Posterior vena cava (tissue), 2 donors: ENCODE measurements at places on chromosomes 11 and 22.

DNA sequence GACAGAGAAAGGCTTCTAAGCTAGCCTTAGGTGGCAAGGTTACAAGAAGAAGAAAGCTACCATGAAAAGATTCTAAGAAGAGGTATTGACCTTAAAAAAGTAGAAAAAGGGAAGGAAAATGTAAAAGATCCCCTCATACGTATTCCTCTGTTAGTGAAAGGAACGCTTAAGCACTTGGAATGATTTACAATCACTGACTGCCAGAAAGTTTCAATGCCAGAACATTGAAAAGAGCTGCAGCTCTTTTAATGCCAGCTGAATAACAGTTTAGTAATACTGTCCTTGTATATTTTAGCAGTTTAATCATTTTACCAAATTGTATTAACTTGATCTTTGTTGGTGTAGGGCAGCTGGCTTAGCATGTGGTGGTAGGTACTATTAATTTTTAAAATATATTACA lies 650.7 kb downstream of the FAM181B start:
- no peak for DNase-seq

DNA sequence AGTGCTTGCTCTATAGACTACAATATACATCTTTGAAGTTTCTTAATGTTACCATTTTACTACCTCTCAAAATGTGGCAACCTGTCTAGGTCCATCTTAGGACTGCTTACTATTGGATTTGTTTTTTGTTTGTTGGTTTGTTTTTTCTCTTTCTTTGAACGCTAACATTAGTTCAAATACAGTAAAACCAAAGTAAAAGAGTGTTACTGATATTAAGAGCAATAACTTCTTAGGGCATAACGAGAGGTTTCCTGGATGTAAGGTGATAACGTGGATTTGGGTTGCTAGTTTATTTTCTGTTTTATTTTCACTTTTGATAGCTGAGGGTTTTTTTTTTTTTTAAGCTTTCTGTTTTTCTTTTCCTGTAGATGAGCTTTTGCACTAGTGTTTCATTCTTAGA lies 43.6 kb downstream of the TMEM135 start:
- DNase-seq: no peak

- no peak for DNase-seq
Measured at GRCh38 chr11:58998480-58999290, 59.4 kb downstream of the GLYATL1 start.

GRCh38 chr22:30217698-30218560 lies 28.6 kb downstream of the LIF start:
- DNase-seq: peak; percentile 81

GRCh38 chr11:71951741-71952310 lies 23.0 kb downstream of the RNF121 start:
- no peak for DNase-seq

DNA sequence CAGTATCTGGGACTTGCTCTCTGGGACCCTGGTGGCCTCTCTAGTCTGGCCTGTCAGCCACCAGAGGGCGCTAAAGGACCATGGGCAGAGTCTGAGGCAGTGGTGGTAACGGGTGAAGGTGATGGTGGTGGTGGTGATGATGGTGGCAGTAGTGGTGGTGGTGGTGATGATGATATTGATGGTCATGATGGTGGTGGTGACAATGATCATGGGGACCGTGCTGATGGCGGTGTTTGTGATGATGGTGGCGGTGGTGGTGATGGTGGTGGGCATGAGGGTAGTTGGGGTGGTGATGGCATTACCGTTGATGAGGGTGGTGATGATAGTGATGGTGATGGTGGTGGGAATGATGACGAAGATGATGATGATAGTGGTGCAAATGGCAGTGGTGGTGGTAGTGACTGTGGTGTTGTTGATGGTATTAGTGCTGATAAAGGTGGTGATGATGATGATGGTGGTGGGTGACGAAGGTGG lies 16.0 kb downstream of the TRPM5 start:
- DNase-seq: peak; percentile 92

DNA sequence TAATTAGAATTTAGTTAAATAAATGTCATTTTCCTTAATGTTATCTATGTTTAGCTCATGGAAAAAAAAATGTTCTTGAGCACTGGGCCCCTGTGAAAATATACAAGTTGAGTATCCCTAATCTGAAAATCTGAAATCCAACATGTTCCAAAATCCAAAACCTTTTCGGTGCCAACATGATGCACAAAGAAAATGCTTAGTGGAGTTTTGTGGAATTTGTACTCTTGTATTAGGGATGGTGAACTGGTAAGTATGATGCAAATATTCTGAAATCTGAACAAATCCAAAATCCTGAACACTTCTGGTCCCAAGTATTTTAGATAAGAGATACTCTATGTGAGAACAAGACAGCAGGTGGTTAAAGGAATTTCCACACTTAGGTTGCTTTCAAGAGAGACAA lies 44.5 kb downstream of the TCP11L1 start:
- no peak for DNase-seq
